ENCODE measurements at places on chromosomes 12 and 14.

GRCh38 chr12:58009405-58010195 is 68.2 kb downstream of the ATP23 start:
- no peak for DNase-seq

DNA sequence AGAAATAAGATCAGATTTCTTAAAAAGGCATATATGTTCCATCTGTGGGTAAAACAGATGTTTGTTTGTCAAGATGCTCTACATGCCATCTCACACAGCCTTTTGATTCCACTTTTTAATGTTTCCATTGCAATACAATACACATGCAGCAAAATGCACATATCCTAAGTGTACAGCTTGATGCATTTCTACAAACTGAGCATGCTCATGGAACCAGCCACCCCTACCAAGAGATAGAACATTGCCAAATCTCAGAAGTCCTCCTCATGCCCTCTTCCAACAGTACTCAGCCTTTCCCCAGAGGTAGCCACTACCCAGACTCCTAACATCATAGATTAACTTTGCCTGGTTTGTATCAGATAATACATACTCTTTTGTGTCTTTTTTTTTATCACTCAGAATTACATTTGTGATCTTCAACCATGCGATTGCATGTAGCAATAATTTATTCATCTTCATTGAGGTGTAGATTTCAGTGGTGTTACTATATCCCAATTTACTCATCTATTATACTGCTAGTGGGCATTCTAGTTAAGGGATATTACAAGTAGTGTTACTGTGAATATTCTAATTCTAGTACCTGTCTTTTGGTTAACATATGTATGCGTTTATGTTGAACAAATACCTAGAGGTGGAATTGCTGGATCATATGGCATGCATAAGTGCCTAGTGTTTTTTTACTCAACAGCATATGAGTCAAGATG is 3.3 kb downstream of the GPR65 start:
- DNase-seq: no peak

- no peak for DNase-seq
These were observed 155.2 kb downstream of the SLC38A4 start for GRCh38 chr12:46670636-46671035.

- DNase-seq: no peak
These were observed 22.3 kb downstream of the PLEKHG3 start for GRCh38 chr14:64726585-64726890.

- DNase-seq: no peak
These were observed 8.3 kb downstream of the ABHD4 start for GRCh38 chr14:22606380-22606779.

- DNase-seq: no peak
These were observed 131.1 kb downstream of the ETV6 start for GRCh38 chr12:11780521-11781101.

GRCh38 chr14:91835920-91836843 is 31.2 kb downstream of the TC2N start:
- DNase-seq: no peak

- no peak for DNase-seq
These were observed 3.2 kb upstream of the MGST1 start for GRCh38 chr12:16344269-16344668.

DNA sequence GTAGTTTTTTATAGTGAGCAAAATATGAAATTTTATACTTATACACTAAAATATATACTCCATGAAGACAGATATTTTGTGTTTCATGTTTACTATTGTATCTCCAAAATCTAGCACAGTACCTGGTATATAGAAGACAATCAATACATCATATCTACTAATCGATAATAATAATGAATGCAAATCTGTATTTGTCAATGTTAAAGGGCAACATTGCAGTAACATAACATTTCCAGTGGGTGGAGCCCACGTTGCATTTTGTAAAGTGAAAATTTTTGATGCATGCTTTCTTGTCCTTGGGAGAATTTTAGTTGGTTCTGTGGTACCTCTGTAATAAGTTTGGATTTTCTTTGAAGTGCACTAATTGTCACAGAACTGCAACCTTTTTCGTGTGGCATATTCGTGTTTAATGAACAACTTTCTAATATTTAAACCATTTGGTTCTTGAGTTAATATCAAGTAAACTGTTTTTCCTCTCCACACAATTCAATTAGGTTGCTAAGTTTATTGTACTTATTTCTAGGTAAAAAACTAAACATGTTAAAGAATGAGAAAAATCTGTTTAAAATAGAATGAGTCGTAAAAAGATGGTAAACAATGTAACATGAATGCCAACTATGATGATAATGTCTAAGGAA is 47.4 kb downstream of the AVPR1A start:
- no peak for DNase-seq
